ENCODE measurements at places on chromosomes 5 and 9. TPM values are rescaled to one million over a fixed set of nuclear protein-coding genes. Genes with fewer than 3 reads are reported as not detected.
A peak's percentile ranks its signal among the peaks of the same experiment; 100 is the strongest.

The PLPP7 gene
- not detected for total RNA-seq

The MRPL41 gene
- total RNA-seq: 91.6 TPM

The PTGER4 gene
- total RNA-seq: 59.3 TPM

The OR1L4 gene
- not detected for total RNA-seq

The IFNA7 gene
- not detected for total RNA-seq

The OR1J2 gene
- total RNA-seq: not detected

The PCDHA10 gene
- total RNA-seq: not detected

The PLAC8L1 gene
- 0.58 TPM for total RNA-seq

DNA sequence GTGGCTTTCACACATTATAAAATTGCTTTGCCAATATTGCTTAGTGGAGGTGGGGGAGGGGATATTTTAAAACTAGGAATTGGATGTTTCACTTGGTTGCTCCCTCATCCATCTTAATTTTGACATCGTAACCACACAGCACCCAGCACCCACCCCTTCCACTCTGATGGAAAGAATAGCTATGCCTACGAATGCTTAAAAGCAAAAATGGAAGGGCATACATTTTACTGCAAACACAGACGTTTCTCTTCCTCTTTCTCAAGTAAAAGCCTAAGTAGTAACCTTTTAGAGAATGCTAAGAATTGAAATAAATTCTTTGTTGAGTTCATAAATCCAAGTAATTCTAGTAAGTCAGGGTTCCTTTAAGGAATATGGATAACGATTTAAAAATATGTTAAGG is 69.9 kb downstream of the JAKMIP2 start:
- DNase-seq: no peak

- no peak for DNase-seq
Measured at GRCh38 chr5:54885636-54886035, 99.8 kb downstream of the ESM1 start.

- no peak for DNase-seq
Measured at GRCh38 chr9:2833096-2833495, 10.8 kb downstream of the PUM3 start.

GRCh38 chr5:128649192-128649591 is 111.1 kb upstream of the FBN2 start:
- DNase-seq: no peak

DNA sequence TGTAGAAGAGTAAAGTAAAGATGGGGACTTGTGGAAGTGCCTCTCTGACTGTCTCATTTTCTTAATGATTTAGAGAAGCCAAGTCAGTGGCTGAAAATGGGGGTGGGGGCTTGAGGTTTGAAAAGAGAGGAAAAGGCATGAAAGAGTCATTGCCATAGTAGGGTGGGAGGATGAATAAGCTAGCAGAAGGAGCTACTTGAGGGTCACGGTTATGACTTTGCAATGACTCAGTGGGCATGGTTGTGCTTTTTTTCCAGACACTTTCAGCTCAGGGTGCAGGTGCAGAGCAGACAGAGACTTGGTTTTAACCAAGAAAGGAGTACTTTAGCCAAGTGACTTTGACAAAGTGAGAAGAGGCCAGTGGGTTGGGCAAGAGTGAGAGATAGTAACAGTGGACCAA is 117.8 kb downstream of the PTTG1 start:
- no peak for DNase-seq

- DNase-seq: no peak
Measured at GRCh38 chr5:119966028-119966427, 336.7 kb downstream of the FAM170A start.

DNA sequence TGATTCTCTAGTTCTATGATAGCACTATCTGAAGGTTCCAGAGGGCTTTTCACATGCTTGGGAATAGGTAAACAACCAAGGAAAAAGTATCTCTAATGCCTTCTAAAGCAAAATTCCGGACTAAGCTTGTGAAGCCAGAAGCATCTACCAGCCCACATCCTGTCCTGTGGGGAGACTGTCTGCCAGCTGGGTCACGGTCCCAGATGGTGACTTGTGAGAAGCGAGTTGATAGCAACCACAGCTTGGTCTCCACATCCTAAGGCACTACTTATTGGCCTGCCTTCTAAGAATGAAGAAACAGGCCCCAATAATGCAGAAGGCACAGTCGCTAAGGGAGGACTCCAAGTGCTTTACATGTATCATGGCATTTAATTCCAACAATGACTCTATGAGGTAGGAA is 184.1 kb upstream of the ADRA1B start:
- DNase-seq: no peak

GRCh38 chr5:5572976-5573797 is 150.7 kb downstream of the ICE1 start:
- no peak for DNase-seq

DNA sequence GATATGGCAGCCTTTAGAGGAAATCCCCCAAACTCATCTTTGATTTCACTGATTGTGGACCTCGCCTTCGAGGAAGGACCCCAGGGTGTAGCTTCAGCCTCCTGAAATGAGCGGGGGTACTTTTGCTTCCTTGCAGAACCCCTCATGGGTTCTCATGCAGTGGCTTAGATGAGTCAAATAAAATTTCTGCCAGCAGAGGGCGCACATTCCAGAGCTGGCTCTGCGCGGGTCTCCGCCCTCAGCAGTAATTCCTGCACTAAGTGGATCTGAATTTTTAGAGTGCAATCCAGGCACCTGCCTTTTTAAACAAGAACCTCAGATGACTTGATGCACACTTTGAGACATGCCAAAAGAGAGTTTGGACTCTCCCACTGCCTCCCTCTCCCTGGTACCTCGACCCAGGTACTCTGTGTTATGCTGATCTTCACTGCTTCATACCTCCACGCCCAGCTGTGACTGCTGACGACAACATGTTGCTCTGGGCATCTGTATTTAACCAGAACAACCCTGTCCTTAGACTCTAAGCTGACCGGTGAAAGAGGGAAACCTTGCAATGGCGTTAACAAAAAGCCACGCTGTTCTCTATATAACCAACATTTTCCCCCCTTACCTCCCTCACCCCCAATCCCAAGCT is 7.3 kb downstream of the EGFLAM start:
- DNase-seq: peak; percentile 6

- no peak for DNase-seq
Measured at GRCh38 chr5:57895766-57896165, 413.2 kb upstream of the ACTBL2 start.

- no peak for DNase-seq
Measured at GRCh38 chr5:178427576-178428197, 162.5 kb downstream of the COL23A1 start.

DNA sequence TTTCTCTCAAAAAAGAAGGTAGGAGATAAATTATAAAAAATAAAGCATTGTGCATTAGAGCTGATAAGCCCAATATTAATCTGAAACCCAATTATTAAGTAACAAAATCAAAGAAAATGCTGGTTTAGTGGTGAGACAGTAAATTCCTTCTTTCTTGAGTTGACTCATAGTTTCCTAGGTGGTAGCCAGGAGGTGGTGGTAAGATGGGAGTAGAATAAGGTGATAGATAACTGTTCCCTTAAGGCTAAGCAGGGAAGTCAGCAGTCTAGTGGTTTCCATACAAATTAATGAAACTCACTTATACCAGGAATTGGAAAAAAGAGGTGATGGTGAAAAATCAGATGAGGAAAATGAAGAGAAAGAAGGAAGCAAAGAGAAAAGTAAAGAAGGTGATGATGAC is 23.2 kb downstream of the LYSMD3 start:
- no peak for DNase-seq

- no peak for DNase-seq
Measured at GRCh38 chr9:132136151-132136780, 25.6 kb upstream of the NTNG2 start.

DNA sequence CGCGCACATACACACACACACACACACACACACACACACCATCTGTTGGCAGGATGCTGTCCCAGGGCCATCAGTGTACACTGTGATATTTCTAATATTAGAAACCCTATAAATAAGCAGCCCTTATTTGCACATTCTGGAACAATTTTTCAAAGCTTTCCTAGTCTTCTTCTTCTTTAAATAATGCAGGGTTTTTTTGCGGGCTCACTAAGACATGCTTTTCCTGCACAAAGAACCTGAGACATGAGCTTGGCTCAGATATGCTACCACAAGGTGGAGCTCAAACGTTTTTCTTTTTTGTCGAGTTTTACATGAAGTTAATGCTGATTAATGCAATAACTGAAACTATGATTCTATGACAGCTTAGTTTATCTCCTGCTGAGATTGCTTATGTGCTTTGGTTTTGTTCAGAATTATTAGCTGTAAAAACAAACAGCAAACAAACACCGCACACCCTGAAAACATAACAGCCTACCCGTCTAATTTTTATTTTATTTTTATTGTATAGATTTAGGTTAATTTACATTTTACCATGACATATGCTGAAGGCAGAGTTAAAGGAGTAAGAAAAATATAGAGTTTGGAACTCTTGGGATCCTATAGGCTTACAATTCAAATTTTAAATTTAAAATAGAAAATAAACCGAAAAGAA is 95.8 kb downstream of the ALDH1A1 start:
- DNase-seq: peak; percentile 8

Data from CD4-positive, alpha-beta memory T cell (primary cell).